ENCODE measurements at places on chromosomes 6 and 20.

GRCh38 chr6:136244061-136244616 is 6.0 kb downstream of the MTFR2 start:
- no peak for DNase-seq

DNA sequence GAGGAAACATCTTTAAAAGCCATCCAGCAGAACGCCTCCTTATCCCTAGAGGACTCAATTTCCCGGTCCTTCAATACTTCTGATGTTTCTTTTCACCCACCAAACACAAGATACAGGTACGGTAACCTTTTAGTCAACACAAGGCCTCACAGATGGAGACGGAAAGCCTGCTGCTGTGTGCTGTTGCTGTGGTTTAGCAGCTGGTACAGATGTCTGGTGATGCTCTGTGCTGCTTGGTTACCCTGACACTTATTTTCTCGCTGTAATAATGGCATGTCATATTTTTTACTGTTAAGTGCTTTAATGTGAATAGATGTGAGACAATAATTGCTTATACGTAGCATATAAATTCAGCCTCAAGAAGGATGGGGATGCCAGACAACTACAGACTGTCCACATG is 25.3 kb downstream of the GMDS start:
- no peak for DNase-seq

- no peak for DNase-seq
These were observed 502.1 kb upstream of the MAP3K7 start for GRCh38 chr6:91088976-91089375.

DNA sequence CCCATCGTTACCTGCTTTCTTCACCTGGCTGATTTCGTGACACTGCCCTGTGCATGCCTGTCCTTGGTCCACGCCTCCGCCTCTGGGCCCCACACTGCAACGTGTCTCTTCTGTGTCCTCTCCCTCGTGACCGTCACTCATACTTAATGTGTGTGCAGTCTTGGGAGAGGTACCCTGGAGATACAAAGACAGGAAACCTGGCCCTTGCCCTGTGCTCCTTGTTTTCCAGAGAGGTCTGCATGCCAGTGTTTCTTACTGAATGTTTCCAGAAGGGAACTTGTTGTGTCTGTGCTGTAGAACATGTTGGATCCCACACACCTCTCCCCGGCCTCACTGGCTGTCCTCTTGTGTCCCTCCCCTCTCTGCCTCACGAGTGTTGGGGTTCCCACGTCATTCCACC is 45.8 kb downstream of the SNX9 start:
- DNase-seq: no peak

- no peak for DNase-seq
These were observed 58.7 kb upstream of the RNF24 start for GRCh38 chr20:4073852-4074741.

DNA sequence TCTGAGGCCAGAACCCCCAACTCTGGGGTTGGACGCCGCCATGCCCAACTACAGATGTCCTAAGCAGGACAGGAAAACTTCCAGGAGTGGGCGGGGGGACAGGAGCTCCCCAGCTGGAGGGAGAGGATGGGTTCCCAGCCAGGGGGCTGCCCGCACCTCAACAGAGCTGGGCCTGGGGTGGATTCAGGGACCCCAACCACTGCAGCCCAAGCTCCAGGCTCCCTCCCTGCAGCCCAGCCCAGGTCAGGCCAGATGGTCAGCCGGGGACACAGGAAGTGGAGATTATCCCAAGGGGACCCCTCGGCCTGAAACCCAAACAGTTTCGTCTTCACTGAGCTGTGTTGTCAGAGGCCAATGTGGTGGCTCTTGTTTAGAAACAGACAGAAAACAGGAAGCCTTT is 9.4 kb downstream of the LAMA5 start:
- DNase-seq: no peak

DNA sequence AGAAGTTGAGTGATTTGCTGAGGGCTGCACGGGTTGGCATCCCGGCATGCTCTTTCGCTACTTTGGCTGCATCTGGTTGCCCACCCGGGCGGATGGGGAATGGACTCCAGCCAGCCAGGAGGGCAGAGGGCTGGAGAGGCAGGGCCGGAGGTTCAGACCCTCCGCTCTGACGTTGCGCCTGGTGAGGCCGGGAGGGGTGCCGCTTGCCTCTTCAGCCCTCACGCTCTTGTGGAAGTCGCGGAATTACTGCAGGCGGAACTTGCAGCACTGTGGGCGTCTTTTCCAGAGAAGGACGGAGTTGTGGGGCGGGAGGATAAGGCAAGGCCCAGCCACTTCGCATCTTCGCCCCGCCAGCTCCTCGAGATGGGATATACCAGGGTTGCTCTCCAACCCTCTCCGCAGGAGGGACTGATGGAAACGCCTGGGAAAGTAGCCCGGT is 656 bp downstream of the RTEL1 start:
- DNase-seq: no peak

- no peak for DNase-seq
These were observed 21.2 kb downstream of the RAMACL start for GRCh38 chr6:166565084-166565967.

DNA sequence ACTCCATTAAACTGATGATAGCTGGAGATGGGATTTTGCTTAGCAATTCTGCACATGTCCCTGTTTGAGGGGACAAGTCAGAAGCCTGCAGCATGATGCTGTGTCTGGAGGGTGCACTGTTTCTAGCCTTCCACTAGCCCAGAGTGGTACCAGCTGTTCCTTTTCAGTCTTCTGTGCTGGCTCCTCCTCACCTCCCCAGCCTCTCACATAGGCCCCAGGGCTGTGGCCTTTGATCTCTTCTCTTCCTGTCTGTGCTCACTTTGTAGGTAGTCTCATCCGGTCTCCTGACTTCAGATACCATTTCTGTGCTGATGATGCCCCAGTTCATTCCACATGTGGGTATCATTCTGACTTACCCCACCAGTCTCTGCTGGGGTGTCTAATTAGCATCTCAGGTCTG is 126.3 kb downstream of the HIVEP1 start:
- DNase-seq: no peak

DNA sequence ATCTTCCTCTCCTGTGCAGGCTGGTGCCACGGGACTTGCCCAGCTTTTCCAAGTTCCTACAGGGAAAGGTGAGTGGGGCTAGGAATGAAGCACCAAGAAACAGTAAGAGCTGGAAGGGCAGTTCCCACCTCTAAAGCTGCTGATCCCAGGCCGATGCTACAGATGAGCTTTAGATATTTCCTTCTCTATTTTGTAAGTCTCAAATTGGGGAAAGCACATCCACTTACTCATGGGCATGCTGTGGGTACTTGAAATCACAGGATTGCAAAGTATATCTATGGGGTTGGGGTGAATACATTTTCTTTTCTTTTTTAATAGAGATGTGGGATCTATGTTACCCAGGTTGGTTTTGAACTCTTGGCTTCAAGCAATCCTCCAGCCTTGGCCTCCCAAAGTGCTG is 3.1 kb downstream of the ZBTB2 start:
- no peak for DNase-seq

GRCh38 chr6:46305236-46305635 is 134.5 kb upstream of the ENPP5 start:
- no peak for DNase-seq

DNA sequence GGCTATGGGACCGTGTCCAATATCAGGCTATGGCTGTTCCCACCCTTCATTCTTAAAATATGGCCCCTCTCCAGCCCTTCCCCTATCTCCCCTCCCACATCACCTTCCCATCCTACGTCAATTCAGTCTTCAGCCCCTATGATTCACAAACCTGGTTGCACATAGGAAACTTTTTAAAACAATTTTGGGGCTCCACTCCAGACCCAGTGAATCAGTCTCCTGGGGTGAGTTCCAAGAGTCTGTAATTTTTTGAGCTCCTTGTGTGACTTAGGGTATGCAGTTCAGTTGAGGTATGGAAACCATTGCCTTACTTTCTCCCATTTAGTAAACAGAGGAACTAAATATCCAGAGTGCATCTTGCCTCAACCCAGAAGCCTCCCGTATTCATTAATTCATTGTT is 5.5 kb downstream of the HNF4A start:
- no peak for DNase-seq

DNA sequence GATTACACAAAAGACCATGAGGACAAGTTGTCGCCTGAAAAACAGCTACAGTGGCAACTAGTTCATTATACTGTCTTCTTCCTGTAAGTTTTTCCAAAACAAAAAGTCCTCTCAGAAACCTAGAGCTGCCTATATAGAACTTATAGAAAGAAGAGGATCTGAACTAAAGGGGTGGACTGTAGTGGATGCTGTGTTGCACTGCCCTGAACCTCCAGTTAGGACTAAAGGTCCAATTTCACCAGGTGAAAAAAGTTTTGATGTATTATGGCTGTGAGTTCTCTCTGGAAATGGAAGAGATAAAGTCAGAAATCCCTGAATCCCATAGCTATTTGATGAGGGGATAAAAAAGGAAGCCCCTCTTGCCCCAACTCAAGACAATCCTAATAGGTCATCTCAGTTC is 56.6 kb upstream of the TSHZ2 start:
- DNase-seq: no peak

DNA sequence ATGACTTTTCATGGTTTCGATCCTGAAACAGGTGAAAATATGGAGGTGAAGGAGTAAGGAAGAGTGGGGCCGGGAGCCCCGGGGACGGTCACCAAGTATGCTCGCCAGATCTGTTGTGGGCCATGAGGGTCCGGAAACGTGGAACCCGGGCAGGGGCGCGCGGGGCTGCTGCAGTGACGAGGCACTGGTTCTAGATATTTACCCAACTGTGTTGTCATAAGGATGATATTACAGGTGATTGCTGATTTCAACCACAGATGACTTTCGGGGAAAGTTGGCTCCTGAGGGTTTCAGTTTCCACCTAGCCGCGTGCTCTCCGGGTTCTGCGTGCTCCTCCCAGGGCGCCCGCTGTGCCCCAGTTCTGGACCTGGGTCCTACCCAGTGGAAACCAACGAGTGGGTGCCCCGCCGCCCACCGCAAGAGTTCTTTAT is 12.2 kb downstream of the RAET1G start:
- DNase-seq: no peak

DNA sequence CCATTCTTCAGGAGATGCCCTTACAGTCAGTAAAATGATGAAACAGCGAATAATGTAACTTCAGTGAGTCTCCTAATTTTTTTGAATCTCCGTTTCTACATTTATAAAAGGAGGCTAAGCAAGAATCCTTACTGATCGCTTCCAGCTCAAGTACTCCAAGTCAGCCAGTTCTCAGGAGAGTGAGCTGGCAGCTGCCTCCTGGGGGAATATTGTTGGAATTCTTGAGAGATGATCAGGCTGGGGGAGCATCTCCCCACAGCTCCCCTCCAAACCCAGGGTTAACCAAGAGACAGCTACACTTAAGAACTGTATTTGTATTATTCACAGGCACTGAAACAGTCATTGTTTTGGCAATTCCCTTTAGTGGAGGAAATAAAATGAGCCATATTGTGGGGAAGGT is 89.1 kb upstream of the PCSK2 start:
- no peak for DNase-seq

- DNase-seq: no peak
These were observed 60.6 kb downstream of the TRAM2 start for GRCh38 chr6:52516269-52516668.

DNA sequence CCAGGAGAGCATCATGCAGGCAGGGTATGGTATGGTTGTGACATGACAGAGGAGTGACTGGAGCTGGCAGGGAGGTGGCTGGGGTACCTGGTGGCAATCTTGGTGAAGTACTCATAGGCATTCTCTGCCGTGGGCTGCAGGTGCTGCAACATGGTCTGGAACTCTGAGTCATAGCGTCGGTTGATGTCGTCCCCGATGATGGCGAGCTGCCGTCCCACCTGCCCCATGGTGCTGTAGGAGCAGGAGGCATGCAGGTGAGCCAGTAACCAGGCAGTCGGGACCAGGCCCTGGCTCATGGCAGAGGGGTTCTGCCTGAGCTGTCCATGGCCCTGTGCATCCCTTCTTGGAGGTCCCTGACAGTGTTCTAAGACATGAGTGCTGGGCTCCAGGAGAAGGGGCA is 4.9 kb downstream of the BAK1 start:
- no peak for DNase-seq

DNA sequence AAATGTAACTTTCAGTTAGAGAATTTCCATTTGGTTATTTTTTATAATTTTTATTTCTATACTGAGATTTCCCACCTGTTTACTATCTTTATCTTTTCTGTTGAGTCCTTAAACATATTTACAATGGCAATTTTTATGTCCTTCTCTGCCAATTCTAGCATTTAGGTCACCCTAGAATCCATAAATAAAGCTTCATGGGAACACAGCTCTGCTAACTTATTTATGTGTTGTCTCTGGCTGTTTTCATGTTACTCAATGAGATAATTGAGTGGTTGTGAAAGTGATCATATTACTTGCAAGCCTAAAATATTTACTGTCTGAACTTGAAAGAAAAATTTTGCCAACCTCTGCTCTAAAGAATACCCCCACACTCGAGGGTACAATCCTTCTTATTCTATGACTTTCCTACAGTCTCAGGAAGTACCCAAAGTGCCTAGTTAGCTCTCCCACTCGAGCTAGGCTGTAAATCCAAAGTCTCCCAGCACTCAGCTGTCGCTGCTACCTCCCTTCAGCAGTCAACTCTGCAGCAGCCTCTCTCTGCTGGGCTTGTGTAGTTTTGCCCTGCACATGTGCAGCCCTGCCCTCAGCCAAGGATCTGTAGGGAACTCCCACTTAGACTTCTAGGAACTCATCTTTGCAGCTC is 53.5 kb upstream of the GCLC start:
- DNase-seq: no peak

DNA sequence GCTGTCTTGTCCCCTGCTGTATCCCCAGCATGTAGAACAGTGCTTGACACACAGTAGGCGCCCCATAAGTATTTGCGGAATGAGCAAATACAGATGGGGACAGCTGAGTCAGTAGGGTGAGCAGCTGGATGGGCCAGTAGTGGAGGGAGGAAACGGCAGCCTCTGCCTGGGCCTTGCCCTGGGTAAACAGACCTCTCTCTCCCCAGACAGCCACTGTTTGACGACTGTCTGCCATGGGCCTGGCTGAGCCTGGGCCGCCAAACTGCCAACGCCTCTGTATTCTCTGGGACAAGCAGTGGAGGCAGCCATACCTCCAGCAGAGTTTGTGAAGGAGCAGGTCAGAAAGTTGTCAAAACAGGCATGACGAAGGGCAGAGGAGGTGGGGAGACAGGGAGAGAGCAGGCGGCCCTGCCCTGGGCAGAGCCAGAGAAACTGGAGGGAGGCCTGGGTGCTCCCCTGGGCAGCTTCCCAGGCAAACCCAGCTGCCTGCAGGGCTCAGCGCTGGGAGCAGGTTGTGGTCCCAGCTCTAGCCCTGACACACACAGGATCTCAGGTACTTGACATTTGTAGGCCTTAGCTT is 15.2 kb downstream of the HNF4A start:
- DNase-seq: no peak

GRCh38 chr6:89604653-89605052 is 33.9 kb downstream of the LYRM2 start:
- DNase-seq: no peak

- no peak for DNase-seq
These were observed 171.3 kb upstream of the HS3ST5 start for GRCh38 chr6:114514170-114514569.

- DNase-seq: no peak
These were observed 235.2 kb downstream of the SYNE1 start for GRCh38 chr6:152401978-152402377.

- no peak for DNase-seq
These were observed 24.7 kb downstream of the MOCS3 start for GRCh38 chr20:50983321-50983720.

- DNase-seq: no peak
These were observed 349.2 kb downstream of the MAFB start for GRCh38 chr20:40339661-40340449.

Data from NCI-H1436 treated with DMSO at 0.1 percent for 48 hours (cell line).